ENCODE measurements at places on chromosomes 3 and 15.

DNA sequence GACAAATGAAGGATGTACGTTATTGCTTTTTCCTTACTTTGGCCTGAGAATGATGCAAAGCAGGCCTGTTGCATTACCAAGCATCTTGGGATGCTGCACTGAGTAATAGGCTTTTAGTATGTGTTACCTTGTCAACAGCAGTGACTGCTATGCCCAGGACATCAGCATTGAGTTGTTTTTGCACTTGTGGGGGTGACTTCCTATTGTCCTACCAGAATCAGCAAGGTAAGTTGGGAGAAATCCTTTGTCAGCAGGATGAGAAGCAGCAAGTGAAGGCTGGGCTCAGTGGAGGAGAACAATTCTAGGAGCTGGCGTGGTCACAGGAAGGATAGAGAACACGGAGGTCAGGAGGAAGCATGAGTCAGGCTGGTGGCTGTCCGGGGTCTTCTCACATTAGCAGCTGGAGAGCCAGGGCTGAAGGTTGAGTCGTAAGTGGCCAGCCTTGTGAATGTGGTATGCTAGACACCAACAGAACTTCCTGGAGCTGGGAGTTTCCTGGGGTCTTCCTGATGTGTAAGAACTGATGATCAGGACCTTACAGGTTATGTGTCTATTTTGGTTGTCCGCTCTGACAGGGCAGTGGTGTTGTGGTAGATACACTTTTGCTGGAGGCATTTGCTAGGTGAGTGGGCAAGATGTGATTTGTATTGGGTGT, 142.7 kb downstream of the FNDC3B start:
- peak; percentile 83 for DNase-seq

- DNase-seq, result no peak
Observed at GRCh38 chr15:77037388-77038209, 33.3 kb downstream of the TSPAN3 start.

GRCh38 chr3:58667229-58667628, 655 bp upstream of the FAM3D start:
- DNase-seq, result no peak

DNA sequence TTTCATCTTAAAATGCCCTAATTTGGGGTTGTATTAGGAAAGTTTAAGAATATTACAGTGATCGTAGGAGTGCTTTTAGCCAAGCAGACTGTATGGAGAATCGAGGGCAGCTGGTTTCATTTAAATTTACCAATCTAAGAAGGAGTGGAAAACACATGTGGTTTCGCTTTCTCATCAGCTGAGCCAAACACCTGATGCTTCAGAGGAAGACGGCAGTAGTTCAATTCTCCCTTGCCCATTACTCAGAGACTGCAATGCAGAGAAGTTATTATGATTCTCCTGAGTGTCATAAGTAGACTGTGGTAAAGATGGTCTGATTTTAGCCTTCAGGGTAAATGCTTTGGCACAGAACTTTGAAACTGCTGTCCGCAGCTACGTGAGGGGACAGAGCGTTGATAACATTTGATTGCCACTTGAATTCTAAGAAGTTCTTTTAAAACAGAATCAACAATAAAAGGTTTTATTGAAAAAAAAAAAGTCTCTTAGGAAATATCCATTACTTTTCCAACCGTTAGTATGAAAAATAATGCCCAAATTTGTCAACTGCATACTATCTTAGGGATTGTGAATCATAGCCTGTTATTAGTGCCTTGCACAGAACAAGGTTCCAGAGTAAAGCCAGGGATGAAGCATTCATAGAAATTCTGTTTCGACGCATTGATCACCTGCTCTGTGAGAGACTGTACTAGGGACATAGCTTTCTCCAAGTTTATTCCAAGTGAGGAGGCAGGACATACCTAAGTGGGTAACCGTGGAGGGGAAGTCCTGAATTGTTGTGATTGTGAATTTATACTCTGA, 25.6 kb downstream of the LYSMD4 start:
- peak; percentile 84 for DNase-seq

DNA sequence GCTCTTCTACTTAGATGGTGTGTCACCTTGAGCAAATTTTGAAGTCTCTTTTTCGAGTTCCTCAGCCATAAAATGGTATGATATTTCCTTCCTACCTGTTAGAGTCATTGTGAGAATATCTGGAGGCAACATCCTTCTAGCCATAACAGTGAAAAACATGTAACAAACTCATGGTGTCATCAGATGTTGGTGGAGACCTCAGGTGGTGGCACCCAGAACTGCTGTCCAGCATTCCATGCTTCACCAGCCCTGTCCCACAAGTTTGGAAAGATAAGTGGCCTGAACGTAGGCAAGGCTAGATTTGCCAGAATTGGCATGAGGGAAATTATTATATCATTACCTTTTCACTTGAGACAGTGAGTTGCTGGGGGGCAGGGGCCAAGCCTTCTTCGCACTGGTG, 30.4 kb downstream of the GASK1A start:
- DNase-seq, result no peak

GRCh38 chr15:52349052-52349700, 53.6 kb upstream of the MYO5C start:
- no peak for DNase-seq

- no peak for DNase-seq
Observed at GRCh38 chr15:63461230-63461985, 43.0 kb upstream of the USP3 start.

GRCh38 chr3:143585720-143586456, 262.4 kb downstream of the SLC9A9 start:
- DNase-seq, result no peak

- DNase-seq, result peak; percentile 38
Observed at GRCh38 chr15:84752700-84753099, 4.3 kb downstream of the ZNF592 start.

DNA sequence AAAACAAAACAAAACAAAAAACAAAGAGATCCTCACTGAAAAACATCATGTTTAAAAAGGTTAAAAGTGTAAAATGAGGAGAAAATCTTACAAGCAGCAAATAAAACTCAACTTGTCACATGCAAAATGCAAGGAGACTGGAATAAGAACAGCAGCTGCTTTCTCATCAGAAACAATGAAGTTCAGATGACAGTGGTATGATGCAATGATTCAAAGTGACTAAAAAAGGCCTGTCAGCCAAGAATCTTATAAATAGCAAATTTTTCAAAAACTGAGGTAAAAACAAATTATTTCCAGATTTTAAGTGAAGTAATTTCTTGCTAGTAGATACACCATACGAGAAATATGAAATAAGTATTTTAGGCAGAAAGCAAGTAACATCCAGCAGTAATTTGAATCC, 68.6 kb upstream of the EPHA3 start:
- DNase-seq, result no peak

DNA sequence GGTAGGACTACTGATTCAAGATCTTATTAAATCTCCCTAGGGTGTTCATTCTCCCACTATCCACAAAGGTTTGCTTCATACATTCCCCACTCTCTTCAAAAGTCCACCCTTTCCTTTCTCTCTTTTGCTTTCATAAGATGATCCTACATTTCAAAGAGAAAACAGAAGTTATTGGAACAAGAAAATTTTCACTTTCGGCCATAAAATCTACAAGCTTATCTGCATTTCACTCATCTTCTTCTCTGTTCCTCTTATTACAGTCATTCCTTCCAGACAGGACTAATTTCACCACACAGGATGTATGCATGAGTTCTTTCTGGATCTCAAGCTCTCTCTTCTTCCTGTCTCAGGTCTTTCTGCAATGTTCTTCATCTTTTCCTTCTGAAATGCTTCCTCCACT, 238.7 kb downstream of the ISL2 start:
- DNase-seq, result no peak

GRCh38 chr3:193330555-193331204, 47.9 kb downstream of the ATP13A5 start:
- no peak for DNase-seq

DNA sequence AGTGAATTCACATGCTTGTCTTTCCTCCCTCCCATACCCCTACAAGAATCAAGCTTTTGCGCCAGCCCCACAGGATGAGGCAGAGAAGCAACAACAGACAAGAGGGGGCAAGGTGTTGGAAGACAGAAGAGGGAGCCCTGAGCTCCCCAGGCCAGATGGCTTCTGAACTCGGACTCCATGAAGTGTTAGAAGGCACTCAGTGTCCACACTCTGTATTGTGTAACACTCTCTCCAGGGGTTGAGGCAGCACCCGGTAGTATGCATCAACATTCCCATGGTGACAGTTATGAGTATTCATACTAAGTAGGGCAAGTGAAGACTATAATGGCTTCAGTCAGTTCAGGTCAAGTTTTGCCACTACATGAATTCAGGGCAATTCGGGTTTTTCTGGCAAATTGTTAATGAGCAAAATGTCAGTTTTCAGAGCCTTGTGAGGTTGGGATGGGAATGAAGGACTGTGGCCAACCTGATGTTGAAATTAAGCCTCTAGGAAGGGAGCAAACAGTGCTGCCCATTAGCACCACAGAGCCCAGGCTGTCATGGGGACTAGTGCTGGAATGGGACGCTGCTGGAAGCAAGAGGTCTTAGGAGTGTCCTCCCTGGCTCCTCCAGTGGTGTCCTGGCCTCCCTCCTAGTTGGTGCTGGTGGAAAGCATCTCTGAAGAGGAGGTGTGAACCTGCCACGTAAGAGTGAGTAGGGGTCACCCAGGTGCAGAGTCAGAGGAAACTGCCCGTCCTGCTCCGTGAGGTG, 79.4 kb downstream of the KLF15 start:
- DNase-seq, result no peak

DNA sequence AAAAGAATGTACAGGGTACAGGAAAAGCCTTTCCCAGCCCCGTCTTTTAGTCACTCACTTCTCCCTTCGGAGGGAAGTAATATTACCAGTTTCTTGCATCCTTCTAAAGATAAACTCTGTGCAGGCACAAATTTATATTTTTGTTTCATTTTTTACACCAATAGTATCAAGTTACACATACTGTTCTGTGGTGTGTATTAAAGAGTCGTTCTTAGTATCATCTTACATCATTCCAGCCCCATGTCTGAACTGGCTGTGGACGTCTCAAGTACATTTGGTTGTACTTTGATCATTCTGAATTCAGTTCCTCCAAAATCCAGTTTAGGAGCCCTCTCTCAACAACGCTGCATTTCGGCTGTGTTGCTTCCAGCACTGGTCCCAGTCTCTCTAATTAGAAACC, 68.7 kb downstream of the LMLN start:
- peak; percentile 11 for DNase-seq

DNA sequence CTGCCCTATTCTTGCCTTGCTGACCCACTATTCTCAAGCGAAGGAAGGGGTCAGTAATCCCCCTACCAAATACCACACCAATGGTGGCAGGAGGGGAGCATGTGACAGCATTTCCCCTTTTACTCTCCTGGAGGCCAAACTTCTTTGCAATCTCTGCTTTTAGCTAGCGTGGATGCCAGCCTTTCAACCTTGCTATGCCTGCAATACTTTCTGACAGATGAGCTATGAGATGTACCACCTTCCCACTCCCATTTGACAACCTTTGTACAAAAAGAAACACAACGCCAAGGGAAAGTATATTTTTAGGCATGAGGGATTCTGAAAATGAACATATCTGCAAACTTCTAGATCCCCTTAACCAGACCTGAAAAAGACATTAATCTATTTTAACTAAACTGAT, 302.1 kb downstream of the FHIT start:
- no peak for DNase-seq

- DNase-seq, result no peak
Observed at GRCh38 chr3:16455966-16456365, 57.5 kb downstream of the RFTN1 start.

GRCh38 chr3:80233576-80233975, 465.8 kb upstream of the ROBO1 start:
- DNase-seq, result peak; percentile 42

- DNase-seq, result no peak
Observed at GRCh38 chr3:5278666-5279065, 91.2 kb downstream of the EDEM1 start.

DNA sequence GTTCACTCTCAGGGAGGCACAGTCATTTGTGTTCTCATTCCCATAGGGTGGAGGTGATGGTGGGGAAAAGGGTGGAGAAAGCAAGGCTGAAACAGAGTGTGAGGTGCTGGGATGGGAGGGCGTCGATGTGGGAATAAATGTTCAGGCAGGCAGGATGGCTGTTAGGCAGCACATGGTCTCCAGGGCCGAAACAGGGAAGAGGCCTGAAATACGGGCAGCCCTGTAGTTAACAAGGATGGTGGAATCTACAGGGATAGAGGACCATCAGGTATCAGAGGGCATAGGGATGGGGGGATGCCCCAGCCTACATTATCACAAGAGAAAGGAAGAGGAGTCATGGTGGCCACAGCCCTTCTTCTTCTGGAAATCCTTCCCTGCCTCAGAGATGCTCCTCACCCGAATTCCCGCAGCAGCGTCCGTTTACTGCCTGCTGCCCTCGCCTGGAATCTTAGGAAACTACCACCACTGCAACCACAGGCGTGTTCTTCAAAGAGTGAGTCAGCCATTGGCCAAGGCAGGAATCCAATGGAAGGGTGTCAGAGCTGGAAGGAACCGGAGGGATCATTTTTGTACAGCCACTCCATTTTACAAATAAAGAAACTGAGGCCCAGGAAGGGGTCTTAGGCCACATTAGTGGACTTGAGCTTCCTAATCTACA, 49.7 kb upstream of the POMGNT2 start:
- peak; percentile 86 for DNase-seq

DNA sequence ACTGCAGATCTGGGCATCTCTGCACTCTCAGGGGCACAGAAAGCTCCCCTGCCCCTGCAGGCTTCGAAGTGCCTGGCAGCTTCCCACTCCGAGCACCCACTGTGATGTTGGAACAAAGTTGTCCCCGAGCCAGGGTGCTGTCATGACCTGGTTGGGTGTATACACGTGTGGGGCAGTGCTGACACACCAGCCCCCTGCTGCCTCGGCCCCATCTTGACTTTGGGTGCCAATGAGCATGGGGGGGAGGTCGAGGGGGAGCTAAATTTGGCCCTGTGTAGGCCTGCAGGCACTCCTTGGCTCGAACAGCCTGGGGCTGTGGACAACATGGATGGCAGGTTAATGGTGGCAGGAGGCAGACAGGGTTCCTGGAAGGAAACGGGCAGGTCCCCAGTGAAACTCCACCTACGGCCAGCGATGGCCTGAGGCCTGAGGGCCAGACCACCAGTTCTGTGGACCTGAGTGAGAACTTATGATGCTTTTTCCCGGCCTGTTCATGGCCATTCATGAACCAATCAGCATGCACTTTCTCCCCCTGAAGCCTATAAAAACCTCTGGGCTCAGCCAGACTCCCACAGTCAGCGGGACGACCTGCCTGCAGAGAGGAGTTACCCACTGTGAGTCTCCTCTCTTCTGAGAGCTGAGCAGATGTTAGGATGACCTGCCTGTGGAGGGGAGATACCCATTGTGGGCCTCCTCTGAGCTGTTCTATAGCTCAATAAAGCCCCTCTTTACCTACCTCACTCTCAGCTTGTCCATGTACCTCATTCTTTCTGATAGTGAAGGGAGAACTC, 1029.1 kb upstream of the GBE1 start:
- DNase-seq, result no peak

DNA sequence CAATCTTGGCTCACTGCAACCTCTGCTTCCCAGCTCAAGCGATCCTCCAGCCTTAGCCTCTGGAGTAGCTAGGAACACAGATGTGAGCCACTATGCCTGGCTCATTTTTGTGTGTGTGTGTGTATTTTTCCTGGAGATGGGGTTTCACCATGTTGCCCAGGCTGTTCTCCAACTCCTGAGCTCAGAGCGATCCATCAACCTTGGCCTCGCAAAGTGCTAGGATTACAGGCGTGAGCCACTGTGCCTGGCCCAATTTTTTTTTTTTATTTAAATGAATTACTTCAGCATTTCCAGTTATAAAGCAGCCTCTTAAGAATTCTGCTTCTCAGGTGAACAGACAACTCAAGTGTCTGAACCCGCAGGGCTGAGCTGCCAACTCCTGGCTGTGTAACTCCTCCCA, 20.1 kb upstream of the ST3GAL6 start:
- DNase-seq, result no peak

All from ELR (cell line).